Caki2 (cell line): ENCODE measurements at places on chromosomes 11 and 22. TPM values are rescaled to one million over a fixed set of nuclear protein-coding genes. Genes with fewer than 3 reads are reported as not detected.

Gene CD3G
- total RNA-seq, result not detected in 2 replicates

Gene OR52E8
- not detected in 2 replicates for total RNA-seq

Gene CCDC81
- total RNA-seq, result 0.51 TPM in 1 of 2 replicates, not detected in the other

Gene CCDC87
- total RNA-seq, result 0.41 and 0.61 TPM in 2 replicates

Gene MS4A13
- not detected in 2 replicates for total RNA-seq

Gene CECR2
- total RNA-seq, result 0.06 and 0.24 TPM in 2 replicates

Gene OR6A2
- not detected in 2 replicates for total RNA-seq

Gene WBP2NL
- 3.2 and 35.9 TPM in 2 replicates for total RNA-seq

Gene SCGB1A1
- not detected in 2 replicates for total RNA-seq

Gene GNAZ
- total RNA-seq, result 6.4 and 9.1 TPM in 2 replicates

Gene C11orf65
- total RNA-seq, result 0.44 TPM in 1 of 2 replicates, not detected in the other

Gene ME3
- total RNA-seq, result 6.5 and 8.9 TPM in 2 replicates

Gene GALNT18
- 13.5 and 15.5 TPM in 2 replicates for total RNA-seq

Gene OR4A16
- not detected in 2 replicates for total RNA-seq

GRCh38 chr11:94639901-94640721, 72.9 kb downstream of the PIWIL4 start:
- no peak for DNase-seq

DNA sequence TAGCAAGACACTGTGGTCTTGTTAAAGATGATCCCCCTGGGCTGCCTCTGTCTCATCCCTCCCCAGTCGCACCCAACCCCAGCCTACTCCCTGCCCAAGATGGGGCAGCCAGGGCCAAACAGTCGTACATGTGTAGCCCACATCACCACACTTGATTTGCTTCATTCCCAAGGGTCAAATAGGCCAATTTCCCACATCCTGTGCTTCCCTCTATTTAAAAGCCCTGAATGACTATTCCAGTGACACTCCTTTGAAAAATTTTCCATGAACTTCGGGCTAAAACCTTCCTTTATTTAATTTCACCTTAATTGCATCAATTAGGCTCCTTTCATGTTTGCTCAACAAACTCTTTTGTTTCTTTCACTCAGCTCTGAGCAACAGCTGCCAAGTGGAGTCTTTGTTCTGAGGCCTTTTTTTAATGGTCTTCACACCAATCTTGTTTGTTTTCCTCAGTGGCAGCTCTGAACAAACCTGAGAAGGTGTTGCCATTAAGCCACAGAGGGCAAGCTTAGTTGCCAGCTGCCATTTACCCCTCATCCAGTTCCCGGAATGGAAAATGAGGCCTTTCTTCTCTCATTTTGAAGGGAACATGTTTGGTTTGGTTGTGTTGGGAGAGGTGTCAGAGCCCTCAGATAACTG, 126.9 kb downstream of the APIP start:
- DNase-seq, result no peak

DNA sequence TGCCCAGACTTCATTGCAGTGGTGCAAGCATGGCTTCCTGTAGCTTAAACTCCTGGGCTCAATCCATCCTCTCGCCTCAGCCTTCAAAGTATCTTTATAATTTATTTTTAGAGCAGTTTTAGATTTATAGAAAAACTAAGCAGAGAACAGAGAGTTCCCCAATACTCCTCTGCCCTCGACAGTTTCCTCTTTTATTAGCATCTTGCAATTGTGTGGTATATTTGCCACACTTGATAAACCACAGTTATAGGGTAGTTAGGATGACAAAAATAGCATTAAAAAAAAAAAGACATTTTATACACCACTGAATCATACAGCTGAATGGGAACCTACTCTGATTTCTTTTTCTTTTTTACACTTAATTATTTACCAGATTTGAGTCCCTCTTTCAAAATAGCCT, 31.2 kb downstream of the MS4A2 start:
- no peak for DNase-seq

- DNase-seq, result no peak
Observed at GRCh38 chr11:130441719-130442118, 6.7 kb upstream of the ADAMTS15 start.

DNA sequence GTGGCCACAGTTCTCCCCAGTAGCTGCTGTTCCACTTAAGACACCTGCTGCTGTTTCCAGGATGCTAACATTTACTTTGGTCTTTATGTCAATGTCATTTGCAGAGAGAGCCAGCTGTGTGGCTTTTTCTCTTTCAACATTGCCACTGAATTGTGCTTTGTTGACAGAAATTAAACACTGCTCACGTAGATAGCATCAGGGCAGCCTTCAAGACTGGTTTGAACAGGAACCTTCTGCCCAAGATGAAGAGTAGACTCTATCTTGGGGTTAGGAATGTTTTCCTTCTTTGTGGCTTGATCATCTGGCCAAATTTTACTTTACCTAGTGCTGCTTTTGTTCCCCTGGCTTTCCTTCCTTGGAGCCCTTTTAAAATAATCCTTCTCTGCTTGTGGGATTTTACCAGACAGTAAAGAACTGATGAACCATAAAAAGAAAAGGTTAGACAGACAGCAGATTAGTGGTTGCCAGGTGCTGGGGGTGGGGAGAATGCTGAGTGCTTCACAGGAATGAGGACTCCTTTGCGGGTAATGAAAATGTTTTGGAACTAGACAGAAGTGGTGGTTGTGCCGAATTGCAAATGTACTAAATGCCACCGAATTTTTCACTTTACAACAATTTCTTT, 22.7 kb upstream of the XBP1 start:
- no peak for DNase-seq

- DNase-seq, result no peak
Observed at GRCh38 chr22:17096071-17096470, 11.3 kb downstream of the IL17RA start.

- DNase-seq, result no peak
Observed at GRCh38 chr22:46964773-46965550, 202.5 kb downstream of the TBC1D22A start.

DNA sequence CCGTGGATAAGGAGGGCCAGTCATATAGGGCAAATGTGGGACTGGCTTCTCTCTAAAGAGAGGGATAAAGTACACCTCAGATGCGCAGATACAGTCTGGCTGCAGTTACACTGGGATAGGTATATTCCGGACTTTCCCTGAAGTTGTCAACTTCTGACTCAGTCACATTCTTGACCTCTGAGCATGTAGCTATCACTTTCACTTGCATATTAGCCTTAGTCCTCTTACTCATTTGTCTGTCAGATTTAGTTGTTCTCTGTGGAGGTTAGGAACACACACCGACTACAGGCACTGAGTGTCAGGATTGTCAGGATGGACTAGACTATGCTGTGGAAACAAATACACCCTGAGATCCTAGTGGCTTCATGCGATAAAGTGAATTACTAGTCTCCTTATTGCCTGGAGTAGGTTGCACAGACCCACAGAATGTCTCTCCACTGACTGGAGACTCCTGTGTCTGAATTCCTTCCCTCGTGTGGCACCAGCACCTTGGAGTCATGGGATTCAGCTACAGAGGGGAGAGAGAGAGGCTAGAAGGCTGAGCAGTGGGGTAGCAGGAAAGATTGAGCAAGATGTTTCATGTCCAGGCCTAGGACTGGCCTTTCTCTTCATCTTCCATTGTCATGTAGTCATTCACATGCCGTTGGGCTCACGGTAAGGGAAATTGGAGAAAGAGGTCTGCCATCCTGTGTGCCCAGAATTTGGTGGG, 654.3 kb downstream of the NTM start:
- DNase-seq, result peak; percentile 10

- DNase-seq, result no peak
Observed at GRCh38 chr11:1759851-1760220, 3.9 kb downstream of the CTSD start.

DNA sequence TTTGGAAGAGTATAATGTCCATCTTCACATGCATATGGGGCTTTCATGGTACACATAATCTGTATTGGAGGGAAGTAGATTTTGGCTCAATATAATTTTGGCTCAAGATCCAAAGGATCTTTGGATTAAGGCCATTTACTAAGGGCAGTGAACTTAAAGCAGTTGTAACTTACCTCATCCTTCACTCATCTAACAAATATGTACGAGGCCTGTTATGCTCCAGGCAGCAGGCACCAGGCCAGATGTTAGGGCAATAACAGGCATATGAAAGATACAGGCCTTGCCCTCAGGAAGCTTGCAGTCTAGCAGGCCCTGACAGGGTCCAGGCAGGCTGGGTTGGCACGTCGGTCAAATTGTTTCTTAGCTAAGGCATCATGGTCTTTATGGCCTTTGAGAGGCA, 44.6 kb downstream of the LIF start:
- no peak for DNase-seq

- peak; percentile 31 for DNase-seq
Observed at GRCh38 chr22:26949193-26949592, 291.8 kb downstream of the MIAT start.

GRCh38 chr11:129905402-129905801, 10.0 kb upstream of the NFRKB start:
- DNase-seq, result no peak

DNA sequence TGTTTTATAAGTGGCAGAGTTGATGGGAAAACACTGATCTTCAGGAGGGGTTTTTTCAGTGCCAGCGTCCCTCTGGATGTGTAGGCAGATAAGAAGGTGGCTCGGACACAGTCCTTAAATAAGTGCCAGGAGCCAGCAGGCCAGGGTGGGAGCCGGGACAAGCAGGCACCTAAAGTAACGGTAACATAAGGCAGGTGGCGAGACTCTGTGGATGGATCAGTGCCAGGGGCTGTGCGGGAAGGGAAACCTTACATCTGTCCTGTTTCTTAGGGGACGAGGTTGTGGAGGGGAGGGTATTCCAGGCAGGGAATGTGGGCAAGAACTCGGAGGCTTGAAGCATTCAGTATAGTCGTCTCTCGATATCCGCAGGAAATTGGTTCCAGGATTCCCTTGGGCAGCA, 15.9 kb downstream of the BCR start:
- no peak for DNase-seq

- no peak for DNase-seq
Observed at GRCh38 chr11:57473285-57473841, 13.0 kb downstream of the RTN4RL2 start.

DNA sequence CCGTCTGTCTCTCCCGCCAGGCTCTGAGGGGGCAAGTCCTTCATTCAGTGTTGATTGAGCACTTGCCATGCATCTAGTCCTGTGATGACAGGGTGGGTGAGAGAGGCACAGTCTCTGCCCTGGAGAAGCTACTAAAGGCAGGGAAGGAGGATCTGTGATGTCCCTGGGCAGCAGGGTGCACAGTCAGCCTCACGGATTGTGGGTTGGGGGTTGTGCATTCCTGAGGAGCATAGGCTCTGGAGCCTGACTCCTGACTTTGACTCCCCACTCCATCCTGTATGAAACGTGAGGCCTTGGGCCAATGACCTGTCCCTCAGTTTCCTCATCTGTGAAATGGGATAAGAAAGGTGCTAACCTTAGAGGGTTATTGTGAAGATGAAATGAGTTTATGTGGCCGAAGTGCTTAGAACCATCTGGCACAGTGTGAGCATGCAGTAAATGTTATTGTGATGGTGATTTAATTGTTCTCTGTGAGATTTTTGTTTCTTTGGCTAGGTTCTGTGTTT, 4.7 kb downstream of the SLC22A8 start:
- no peak for DNase-seq

DNA sequence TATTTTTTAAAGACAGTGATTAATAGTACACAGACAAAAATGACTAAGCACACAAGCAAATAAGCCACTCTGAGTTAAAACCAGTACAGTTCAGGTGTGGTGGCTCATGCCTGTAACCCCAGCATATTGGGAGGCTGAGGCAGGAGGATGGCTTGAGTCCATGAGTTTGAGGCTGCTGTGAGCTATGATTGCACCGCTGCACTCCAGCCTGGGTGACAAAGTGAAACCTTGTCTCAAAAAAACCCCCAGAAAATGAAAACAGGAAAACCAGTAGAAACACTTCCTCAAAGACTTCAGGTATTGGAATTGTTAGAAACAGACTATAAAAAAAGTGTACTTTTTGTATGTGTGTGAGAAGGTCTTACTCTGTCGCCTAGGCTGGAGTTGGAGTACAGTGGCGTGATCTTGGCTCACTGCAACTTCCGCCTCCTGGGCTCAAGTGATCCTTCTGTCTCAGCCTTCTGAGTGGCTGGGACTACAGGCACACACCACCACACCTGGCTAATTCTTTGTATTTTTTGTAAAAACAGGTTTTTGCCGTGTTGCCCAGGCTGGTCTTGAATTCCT, 33.0 kb downstream of the PPP6R2 start:
- no peak for DNase-seq

DNA sequence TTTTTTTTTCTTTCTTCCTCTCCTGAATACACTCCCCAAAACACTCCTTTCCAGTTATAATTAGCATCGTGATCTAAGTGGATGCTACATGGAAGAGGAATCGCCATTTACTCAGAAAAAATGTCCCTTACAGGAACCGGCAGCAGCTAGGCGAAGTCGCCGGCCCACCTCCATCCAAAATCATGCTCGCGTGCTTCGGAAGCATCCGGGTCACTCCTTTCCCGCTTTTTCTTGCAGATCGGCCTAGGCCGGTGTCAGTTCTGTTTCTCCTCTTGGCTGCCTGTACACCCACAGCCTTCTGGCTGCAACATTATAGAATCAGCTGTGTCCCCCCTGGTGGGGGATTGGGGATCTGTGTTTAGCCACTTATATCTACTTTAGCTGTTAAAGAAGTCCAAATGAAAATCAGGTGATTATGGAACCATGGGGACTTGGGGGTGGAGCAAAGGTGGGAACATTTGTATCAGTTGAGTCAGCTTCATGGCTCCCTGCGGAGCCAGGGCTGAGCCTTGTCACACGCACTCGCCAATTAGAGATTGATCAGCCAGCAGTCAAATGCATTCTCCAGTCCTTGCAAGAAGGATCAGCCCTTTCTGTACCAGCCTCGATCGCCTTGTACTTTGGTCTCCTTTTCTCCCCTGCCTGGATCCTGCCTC, 36.3 kb downstream of the ASRGL1 start:
- DNase-seq, result no peak

DNA sequence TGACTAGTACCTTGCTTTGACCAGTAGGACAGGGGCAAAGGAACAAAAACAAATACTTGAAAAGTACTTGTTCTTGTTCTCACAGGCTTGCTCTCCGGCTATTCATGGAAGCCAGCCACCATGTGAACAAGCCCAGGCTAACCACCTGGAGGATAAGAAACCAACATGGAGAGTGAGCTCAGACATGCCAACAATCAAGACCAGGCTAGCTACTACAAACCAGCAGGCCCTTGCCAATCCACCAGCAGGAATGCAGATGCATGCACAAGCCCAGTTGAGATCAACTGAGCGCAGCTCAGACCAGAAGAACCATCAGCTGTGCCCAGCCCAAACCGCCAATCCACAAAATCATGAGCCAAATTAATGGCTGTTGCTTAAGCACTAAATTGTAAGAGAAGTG, 180.1 kb upstream of the ISX start:
- DNase-seq, result no peak
